ENCODE measurements at places on chromosomes 5 and 9.

GRCh38 chr9:129235931-129236331 lies 57.9 kb upstream of the IER5L start:
- no peak for DNase-seq

DNA sequence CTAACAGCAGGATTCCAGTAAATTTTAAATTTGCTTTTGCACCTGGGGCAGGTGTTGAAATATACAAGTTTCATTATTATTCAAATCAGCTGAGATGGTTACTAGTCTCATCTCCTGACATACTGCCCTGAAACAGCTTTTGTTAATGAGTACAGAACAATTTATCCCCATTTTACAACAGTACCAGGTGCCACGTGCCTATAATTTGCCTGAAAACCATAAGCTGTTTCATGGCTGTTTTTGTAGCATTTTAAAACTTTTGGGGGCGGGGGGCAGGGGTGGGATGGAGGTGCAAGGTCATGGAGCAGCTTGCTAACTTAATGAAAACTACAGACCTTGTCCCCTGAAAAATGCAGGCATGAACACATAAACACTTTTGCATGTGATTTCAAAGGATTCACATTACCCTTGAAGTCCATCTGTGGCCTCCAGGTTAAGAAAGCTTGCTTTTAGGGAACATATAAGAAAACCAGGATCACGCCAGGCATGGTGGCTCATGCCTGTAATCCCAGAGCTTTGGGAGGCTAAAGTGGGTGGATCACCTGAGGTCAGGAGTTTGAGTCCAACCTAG lies 42.1 kb downstream of the TIMD4 start:
- DNase-seq = no peak

- no peak for DNase-seq
Observed at GRCh38 chr5:134948911-134949310, 18.8 kb upstream of the CATSPER3 start.

- peak; percentile 93 for DNase-seq
Observed at GRCh38 chr9:1995084-1995483, 20.1 kb upstream of the SMARCA2 start.

GRCh38 chr5:68182094-68182493 lies 33.5 kb upstream of the PIK3R1 start:
- DNase-seq = no peak

- DNase-seq = no peak
Observed at GRCh38 chr5:13708906-13709305, 235.6 kb downstream of the DNAH5 start.

GRCh38 chr9:81420024-81420423 lies 269.3 kb downstream of the TLE1 start:
- no peak for DNase-seq

- DNase-seq = peak; percentile 51
Observed at GRCh38 chr5:99815-100214, 7.8 kb downstream of the PLEKHG4B start.

GRCh38 chr9:109910671-109911518 lies 130.9 kb downstream of the PALM2AKAP2 start:
- DNase-seq = no peak

DNA sequence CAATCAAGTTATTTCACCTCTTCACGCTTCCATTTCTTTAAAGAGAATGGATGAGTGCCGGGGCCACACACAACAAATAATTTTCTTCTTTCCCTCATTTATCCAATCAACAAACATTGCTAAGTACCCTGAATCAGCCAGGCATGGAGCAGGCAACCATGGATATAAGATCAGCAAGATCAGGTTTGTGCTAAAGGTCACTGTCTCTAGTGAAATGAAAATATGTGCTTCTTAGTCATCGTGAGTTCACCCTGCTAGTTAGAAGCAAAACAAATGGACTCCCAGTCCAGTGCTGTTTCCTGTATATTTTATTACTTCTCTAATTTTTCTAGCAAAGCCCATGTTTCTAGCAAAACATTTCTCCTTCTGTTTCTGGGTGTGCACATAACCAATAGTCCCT lies 629.2 kb downstream of the BNC2 start:
- DNase-seq = no peak

DNA sequence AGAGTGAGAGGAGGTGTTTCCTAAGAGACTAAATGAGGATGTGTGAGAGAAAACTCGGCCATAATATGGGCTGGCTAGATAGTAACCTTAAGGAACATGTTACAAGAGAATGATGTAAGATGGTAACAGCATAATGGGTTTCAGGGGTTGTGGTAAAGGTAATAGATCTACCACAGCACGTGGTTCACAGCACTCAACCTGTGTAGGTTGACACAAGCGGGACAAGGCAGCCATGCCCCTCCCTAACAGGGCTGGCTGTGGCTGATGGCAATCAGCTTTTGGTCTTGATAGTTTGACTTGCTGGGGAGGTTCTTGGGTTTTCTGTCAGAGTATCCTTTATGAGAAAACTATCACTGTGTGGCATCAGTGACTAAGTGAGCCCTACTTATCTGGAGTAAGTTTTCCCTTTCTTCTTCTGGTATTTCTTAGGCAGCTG lies 138.6 kb downstream of the TRIO start:
- no peak for DNase-seq

DNA sequence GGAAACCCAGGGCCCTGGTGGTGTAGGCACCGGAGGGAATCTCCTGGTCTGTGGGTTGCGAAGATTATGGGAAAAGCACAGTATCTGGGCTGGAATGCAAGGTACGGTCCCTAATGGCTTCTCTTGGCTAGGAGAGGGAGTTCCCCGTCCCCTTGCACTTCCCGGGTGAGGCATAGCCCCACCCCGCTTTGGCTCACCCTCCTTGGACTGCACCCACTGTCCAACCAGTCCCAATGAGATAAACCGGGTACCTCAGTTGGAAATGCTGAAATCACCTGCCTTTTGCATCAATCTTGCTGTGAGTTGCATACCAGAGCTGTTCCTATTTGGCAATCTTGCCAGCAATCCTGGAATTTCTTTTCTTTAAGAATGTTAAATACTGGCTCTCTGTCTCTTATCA lies 1429.1 kb downstream of the MAT2B start:
- peak; percentile 46 for DNase-seq

DNA sequence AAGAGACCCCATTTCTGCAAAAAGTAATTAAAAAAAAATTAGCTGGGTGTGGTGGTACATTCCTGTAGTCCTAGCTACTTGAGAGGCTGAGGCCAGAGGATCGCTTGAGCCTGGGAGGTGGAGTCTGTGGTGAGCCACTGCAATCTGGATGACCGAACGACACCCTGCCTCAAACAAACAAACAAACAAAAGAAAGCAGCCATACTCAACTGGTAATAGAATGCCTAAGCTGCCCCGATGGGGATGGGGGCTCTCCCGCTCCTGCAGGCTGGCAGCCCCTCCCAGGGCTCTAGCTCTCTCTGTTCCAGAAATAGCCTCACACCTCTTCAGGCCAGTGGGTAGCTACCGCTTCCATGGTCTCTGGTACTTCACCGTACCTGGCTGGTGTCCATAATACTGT lies 241.8 kb downstream of the FANCC start:
- no peak for DNase-seq

DNA sequence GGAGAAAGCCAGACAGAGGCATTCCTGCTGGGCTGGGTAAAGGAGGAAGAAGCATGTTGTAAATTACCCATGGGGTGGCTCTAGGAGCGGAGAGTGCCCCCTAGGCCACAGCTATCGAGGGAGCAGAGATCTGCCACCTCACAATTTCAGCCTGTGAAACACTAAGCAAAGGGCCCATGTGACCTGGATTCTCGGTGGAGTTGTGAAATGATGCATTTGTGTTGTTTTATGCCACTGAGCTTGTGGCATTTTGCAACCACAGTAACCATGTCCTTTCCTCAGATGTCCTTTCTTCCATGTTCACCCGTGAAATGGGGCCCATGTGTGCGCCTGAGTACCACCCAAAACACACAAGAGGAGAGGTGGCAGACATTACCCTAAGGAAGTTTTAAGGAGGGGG lies 159.3 kb downstream of the SYK start:
- no peak for DNase-seq

GRCh38 chr5:119031905-119032304 lies 39.0 kb upstream of the DMXL1 start:
- peak; percentile 13 for DNase-seq

DNA sequence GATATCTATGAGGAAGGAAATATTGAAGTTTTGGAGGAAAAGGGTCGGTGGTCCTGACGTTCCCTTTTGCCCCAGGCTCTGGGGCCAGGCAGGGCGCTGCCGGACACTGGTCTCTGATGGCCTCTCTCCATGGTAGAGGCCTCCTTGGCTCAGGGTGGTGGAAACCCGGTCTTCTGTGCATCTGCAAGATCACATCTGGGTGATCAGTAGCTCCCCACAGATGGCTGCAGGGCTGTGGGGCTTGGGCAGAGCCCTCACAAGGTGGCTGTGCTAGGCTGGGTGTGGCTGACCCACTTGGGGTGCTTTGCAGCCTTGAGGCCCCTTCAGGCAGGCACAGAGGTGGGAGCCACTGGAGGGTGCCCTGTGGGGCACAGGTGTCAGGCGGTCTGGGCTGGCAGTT lies 53.9 kb upstream of the RNU6ATAC start:
- DNase-seq = no peak

DNA sequence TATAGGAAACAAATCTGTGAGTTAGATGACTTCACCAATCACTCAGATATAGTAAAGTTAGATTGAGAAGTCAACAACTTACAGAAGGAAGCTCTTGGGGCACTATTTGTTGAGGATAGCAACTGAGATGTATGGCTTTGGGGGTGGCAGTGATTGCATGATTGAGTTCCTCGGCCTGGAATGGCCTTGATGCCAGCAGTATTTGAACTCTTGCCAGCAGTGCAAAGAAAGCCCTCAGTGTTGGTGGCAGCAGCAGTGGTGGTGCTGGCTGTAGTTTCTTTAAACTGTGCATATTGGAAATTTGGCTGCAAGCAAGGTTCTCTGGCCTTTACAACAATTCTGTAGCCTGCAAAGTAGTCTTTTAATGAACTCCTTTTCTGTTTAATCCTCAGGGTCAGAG lies 41.4 kb upstream of the PJA2 start:
- DNase-seq = no peak

- no peak for DNase-seq
Observed at GRCh38 chr5:171640480-171640879, 145.1 kb upstream of the SMIM23 start.

DNA sequence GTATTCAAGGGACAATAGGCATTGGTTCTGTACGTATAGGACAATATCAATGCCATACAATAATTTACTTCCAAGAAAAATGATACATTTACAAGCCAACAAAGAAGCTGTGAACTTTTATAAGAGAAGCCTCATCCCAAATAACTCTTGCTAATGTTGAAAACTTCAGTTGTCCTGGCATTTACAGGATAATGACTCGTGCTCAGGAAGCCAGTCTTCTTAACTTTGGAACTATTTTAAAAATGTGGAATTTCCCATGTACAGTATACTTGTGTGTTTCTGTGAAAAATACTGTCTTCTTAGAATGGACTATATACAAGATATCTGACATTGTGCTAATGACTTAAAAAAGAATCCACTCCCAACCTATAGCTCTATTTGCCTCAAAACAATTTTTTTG lies 1479.3 kb upstream of the CDH9 start:
- no peak for DNase-seq

GRCh38 chr9:110357505-110357904 lies 19.8 kb upstream of the TXNDC8 start:
- no peak for DNase-seq

DNA sequence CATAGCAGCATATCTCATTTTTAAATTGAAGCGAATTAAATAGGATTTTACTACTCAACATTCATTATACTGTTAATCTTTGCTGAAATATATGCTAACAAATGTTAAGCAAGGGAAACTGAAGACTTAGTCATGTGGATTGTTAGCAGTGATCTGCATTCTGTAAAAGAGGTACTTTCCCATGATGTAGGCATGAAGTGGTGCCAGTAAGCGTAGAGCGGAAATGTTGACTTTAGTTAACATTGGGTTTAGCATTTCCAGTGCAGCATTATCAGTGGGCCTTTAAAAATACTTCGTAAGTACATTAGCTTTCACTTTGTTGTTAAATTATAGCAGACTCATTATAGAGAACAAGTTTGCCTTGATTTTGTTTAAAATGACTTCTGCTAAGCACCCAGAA lies 130.3 kb downstream of the CDC42SE2 start:
- DNase-seq = no peak

DNA sequence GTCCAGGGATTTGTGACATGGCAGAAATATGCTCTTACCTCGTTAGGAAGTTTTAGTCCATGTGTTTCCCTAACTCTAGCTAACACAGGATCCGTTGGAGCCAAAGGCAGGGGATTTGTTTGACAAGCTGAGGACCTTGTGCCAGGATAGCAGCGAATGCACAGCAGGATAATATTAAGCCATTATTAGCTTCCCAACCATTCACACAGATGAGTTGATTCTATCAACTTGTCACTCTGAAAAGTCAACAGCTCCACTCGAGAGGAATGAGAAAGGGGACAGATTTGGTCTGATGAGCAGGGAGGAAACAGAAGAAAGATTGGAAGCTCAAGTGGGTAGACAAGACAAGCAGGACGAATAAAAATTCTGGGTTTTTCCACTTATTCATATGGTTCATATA lies 106.2 kb downstream of the FSTL4 start:
- DNase-seq = no peak

GRCh38 chr9:19416143-19416542 lies 7.3 kb downstream of the ACER2 start:
- DNase-seq = no peak

GRCh38 chr5:37834542-37835379 lies 5.1 kb downstream of the GDNF start:
- DNase-seq = peak; percentile 77

DNA sequence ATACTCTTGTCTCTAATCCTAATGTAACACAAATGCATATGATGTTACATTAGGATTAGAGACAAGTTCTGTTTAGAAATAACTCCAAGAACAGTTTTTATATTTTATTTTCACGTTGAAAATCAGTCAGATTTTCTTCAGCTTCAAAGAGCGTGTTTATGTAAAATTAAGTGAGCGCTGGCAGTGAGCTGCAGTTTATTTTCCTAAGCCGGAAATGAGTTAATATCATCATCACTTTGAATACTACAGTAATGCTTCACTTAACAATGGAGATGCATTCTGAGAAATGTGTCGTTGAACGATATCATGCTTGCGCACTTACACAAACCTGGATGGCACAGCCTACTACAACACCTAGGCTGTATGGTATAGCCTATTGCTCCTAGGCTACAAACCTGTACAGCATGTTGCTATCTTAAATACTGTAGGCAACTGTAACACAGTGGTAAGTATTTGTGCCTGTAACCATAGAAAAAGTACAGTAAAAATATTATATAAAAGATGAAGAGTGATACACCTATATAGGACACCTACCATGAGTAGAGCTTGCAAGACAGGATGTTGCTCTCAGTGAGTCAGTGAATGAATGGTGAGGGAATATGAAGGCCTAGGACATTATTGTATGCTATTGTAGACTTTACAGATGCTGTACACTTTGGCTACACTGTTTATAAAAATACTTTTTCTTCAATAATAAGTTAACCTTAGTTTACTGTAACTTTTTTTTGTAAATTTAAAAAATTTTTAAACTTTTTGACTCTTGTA lies 65.9 kb upstream of the C5orf46 start:
- no peak for DNase-seq

DNA sequence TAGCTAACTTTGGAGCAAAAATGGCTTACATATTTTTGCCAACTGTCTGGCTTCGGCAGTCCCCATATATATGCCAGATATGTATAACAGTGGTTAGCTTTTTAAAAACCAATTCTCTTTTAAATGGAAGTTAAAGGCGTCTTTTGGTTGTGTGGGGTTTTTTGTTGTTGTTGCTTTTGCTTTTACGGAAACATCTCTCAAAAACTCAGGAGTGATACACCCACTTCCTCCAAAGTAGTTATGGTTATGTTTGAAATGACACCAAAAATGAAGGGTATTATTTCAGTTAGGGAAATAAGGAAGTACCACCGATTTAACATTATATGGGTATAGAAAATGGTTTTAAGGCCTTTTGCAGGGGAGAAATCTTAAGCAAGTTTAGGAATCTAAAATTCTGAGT lies 2.3 kb downstream of the CNOT8 start:
- no peak for DNase-seq

All from GM23338 (cell line).